Left renal pelvis (tissue), 4 donors: ENCODE measurements at places on chromosomes 4 and X. TPM values are rescaled to one million over a fixed set of nuclear protein-coding genes. Genes with fewer than 3 reads are reported as not detected.

Gene PGAM4
- 0.19 TPM for polyA plus RNA-seq

- DNase-seq = no peak
Observed at GRCh38 chr4:111873801-111874200, 271.5 kb upstream of the FAM241A start.

GRCh38 chr4:158327525-158327924 is 117.2 kb downstream of the TMEM144 start:
- no peak for DNase-seq

DNA sequence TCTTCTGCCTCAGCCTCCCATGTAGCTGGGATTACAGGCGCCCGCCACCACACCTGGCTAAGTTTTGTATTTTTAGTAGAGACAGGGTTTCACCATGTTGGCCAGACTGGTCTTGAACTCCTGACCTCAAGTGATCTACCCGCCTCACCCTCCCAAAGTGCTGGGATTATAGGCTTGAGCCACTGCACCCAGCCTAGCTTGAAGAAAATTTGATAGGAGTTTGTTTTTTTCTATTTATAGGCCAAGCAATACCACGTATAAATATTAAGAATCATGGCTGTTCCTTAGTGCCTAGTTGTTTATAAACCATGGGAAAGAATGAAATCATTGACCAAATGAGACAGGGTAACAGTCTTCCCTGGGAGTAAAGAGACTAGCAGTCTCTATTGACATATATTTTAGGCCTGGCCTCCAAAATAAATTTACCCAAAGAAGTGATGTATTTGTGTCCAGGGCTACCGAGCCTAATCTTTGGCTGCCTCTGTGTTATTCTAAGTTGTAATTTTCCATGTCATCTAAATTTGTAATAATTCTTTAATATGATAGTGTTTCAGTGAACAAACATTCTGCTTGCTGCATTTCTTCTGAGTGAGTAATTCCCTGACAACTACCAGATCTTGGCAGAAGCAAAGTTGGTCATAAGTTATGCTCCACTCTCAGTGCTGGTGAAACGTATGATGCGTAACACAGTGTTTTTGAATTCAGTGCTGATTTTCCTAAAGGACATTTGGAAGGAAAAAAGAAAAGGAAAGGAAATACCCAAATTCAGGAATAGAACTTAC is 10.3 kb downstream of the PKD2 start:
- no peak for DNase-seq
